Stimulated activated CD8-positive, alpha-beta memory T cell treated with anti-CD3 and anti-CD28 coated beads, Interleukin-7, amount 100 ng/mL, for 1 hour (primary cell): ENCODE measurements at places on chromosomes 3 and 15.

DNA sequence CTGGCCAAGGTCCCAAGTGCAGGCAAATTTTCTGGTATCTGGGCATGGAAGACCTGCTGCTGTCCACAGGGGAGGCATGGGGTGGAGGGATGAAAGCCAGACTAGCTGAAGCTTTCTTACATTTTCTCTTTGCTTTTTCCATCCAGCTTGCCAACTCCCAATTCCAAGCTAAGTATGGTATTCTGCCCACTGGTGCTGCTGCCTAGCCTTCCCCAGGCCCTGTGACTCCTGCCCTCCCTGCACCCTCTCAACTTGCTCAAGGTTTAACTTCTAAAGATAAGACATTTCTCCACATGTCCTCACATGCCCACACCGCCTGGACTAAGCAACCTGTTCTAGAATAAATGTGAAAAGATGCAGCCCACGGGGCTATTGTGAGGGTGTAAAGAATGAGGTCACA is 59.5 kb upstream of the HACD2 start:
- no peak for DNase-seq

DNA sequence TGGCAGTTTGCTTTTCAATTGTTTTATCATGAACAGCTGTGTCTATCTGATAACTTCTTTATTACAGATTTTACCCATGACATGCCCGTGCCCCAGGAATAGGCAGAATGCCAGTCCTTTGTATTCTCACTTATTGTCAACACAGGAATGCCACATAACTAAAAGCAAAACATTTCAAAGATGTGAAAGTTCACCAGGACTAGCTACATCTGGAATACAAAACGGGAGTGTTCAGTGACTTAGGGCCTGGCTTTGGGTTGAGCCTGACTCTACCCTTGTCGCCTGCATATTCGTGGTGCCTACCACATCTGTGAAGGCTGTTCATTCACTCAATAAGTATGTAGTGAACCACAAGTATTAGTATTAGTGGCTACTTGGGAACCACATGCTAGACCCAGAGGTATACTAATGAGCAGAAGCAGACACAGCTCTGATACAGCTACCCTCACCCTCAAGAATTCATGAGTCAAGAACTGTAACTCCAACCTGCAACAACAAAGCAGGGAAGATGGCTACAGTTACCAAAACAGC is 2.9 kb downstream of the TNFSF10 start:
- DNase-seq: no peak

DNA sequence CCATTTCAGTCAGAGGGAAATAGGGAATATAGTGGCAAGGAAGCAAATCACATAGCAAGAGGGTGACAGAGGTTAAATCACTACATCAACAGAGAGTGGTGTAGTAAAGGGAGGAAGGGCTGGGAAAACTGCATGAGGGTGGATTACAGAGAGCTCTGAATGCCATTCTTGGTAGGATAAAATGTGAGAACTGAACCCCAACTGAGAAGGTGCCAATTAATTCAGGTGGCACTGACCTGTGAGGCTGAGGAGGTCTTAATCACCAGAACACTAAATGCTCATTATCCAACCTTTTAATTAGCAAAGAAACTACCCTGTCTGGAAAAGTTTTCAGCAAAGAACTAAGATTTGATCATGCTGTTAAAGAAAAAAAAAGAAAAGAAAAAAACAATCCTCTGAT is 202.7 kb downstream of the LRRN1 start:
- DNase-seq: no peak

DNA sequence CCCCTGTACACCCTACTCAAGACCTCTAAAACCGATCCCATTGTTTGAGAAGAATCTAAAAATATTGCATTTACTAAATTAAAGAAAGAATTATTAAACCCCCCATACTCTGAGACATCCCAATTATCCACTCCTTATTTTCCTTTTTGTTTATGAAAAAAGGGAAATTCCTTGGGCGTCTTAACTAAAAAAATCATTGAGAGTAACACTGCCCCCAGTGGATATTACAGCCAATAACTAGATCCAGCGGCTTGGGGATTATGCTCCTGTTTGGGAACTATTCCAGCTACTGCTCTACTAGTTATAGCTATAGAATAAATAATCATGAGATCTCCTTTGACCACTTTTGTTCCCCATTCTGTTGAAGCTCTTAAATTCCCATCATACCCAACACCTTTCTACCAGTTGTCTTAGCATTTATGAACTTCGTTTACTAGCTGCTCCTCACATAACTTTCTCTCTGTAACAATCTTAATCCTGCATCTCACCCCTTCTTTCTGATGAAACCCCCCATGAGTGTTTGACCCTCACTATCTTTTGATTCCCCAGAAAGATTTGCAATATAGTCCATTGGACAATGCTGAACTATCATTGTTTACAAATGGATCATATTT is 12.7 kb upstream of the CFAP91 start:
- no peak for DNase-seq

DNA sequence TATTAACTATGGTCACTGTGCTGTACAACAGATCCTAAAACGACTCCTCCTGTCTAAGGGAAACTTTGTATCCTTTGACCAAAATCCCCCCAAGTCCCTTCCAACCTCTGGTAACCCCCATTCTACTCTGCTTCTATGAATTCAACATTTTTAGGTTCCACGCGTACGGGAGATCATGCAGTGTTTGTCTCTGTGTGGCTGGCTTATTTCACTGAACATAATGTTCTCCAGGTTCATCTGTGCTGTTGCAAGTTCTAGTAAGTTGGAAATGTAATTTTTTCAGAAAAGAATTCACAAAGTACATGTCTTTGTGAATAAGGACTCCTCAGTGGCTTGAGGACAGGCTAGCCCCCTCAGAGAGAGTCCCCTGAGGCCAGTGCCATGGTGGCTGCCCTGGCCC is 66.1 kb downstream of the ATP10A start:
- DNase-seq: no peak
